ENCODE measurements at places on chromosomes 2 and 18.

DNA sequence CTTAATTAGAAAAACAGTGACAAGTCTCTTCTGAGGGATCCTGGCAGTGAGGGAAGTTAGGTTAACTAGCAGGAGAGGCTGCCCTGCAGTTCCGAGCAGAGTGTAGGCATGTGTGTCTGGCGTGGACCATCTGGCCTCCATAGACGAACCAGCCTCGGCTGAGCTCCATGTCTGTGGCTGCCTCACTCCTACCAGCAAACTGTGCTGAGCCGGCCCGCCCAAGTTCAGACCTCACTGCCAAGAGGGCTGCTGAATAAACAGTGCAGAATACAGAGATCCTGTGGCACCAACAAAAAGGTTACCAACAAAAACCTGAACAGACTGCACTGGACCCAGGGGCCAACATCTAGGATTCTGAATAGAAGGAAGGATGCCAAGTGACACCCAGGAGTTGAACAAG lies 27.3 kb downstream of the INO80C start:
- DNase-seq = no peak

- DNase-seq = no peak
These were observed 116.0 kb downstream of the EN1 start for GRCh38 chr2:118731413-118731812.

- no peak for DNase-seq
These were observed 94.4 kb downstream of the LYPD6B start for GRCh38 chr2:149132901-149133300.

DNA sequence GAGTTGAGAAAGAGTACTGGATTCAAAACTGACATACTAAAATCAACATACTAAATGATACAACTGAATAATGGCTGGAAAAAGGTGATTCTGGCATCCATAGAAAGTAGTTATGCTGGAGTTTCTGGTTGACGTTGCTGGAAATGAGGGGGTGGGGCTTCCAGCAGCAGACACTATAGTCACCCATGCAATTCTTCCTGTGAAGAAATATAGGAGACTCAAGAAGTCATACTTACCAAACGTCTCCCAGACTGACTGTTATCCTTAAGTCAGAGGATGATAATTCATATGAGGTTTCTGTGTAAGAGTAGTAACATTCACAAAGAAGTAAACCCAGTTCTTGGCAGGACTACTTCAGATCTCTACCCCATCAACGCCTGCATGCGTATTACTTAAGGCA lies 23.6 kb downstream of the DTNB start:
- no peak for DNase-seq

DNA sequence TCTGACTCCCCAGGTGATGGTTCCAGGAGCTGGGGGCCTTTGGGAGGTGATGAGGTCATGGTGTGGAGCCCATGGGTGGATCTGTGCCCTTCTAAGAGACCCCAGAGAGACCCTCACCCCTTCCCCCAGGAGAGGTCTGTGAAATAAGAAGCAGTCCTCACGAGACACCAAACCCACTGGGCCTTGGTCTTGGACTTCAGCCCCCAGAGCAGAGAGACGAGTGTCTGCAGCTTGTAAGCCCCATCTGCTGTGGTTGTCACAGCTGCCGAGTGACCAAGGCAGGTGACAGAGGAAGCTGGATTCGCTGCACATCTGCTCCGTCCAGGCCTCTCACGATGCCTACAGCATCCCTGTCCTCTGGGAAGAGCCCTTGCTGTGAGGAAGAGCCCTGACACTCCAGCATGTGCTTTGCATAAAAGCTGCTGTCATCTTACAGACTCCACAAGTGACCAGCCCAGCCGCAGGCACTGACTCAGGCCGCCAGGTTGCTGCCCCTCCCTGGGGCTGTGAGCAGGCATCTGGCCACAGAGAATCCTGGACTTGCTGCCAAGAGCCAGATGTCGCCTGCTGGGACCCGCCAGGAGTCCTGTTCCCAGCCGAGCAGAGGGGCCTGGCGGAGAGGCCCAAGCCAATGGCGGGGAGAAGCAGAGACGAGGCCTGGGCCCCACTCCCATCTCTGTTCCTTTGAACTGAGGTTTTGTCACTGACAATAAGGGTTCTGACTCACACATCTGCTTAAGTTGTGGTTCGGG lies 150.8 kb downstream of the PXDN start:
- DNase-seq = no peak

- DNase-seq = no peak
These were observed 710.4 kb upstream of the PIK3C3 start for GRCh38 chr18:41244591-41245037.

- DNase-seq = no peak
These were observed 154.5 kb downstream of the AGPS start for GRCh38 chr2:177547122-177547521.

DNA sequence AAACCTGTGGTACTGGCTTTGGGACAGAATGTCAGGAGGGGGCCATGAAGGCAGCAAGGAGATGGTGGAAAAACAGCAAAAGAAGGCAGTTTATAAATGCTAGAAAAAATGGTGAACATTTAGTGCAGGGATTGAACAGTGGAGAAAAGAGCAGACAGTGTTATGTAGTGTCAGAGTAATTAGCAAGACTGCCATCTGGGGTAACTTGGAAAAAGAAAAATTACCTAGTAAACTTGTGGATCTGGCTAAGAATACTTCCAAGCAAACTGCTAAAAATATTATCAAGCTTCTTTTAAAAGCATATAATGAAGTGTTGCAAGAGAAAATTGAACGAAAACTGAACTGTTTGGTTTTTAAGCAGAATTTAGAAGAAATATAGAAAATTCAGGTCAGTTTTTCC lies 267.8 kb downstream of the INSIG2 start:
- no peak for DNase-seq

DNA sequence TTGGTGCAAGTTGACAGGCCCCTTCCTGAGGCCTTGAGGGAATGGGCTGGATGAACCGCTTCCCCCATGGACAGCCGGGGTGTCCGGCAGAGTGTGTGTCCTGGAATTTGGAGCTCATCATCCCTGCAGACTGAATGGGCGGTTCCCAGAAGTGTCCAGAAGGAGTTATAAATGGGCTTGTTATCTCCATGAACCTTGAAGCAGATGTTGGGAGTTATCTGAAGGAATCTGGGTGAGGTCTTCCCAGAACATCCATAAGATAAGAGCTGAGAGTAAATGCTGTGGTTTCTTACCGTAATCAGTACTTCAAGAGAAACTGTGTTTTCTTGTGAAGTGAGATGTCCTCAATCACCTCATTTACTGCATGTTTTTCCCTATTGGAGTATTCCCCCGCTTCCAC lies 21.1 kb downstream of the PLB1 start:
- DNase-seq = no peak

DNA sequence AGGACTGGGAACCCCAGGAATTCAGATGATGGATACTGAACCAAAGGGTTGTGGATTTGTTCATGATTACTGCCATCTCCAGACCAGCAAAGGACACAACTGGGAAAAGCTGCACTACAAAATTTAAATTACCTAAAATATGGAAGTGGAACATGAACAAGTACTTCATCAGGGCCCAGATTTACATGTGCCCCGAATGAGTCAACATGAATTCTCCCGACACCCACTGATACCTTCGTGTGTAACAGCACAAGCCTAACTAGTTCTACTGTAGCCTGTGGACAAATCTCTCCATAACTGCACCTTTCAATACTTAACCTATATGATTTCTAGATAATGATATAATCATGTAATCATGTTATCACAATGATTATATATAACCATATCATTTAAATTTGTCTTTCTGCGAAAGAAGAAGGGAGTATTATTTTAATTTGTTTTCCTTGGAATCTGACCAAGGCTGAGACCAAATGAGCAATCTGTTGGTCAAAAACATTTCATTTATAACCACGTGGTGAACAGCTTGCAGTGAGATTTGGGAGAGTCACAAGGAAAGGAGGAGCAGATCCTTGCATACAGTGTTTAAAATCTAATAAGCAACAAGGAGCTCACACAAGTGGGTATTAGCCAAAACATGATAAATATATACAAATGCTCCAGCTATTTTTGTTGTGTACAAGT lies 70.5 kb downstream of the CACNB4 start:
- DNase-seq = no peak

- DNase-seq = no peak
These were observed 619 bp downstream of the GALM start for GRCh38 chr2:38666556-38666910.

GRCh38 chr18:26460449-26461091 lies 87.8 kb downstream of the KCTD1 start:
- no peak for DNase-seq

DNA sequence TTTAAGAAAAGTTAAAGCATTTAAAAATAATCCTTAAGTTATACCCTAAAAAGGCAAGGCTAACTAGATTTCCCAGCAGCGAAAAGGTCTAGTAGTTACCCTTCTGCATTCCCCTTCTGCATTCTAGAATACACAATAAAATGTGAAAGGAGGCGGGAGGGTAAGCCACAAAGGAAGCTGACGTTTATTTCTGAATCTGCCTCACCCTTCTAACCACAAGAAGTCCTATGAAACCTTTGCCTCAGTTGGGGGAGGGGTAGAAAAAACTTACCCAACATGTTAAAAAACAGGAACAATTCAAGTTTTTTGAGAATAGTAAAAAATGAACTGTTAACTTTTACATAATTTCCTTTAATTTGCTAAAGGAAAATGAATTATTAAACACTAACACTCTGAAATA lies 11.3 kb downstream of the STK17B start:
- peak; percentile 73 for DNase-seq

DNA sequence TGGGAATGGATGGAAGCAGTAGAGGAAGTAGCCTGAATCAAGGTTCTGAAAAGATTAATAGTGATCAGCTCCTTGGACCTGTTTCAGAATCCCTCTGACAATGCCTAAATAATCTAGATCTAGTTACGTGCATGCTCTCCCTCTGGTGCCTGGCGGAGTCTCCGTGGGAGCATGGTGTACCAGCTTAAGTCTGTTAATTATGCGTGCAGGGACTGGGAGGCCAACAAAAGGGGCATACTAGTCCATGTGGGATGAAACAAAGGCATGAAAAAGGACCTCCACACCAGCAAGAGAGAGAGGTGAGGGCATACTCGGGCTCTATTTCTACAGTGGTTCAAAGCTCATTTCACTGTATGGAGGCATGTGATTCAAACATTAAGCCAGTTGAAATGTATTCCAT lies 200.3 kb downstream of the DPP4 start:
- no peak for DNase-seq

- DNase-seq = no peak
These were observed 34.1 kb downstream of the ITGB1BP1 start for GRCh38 chr2:9388950-9389911.

DNA sequence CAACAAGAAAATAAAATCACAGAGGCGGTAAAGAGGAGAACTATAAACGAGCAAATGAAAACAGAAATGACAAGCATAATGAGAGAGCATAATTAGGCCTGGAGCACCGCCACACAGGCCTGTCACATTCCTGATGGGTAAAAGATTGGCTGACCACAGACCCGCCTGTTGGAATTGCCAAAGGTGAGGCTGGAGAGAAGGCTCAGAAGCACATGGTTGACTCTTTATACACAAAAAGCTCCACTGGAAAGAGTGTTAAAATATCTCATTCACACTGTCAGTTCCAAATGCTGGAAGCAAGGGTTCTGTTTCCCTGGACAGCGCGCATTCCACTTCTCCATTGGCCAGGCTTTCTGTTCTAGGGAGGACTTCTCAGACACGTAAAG lies 5.9 kb upstream of the LGALSL start:
- DNase-seq = no peak

GRCh38 chr2:21860907-21861306 lies 737.1 kb downstream of the TDRD15 start:
- no peak for DNase-seq

DNA sequence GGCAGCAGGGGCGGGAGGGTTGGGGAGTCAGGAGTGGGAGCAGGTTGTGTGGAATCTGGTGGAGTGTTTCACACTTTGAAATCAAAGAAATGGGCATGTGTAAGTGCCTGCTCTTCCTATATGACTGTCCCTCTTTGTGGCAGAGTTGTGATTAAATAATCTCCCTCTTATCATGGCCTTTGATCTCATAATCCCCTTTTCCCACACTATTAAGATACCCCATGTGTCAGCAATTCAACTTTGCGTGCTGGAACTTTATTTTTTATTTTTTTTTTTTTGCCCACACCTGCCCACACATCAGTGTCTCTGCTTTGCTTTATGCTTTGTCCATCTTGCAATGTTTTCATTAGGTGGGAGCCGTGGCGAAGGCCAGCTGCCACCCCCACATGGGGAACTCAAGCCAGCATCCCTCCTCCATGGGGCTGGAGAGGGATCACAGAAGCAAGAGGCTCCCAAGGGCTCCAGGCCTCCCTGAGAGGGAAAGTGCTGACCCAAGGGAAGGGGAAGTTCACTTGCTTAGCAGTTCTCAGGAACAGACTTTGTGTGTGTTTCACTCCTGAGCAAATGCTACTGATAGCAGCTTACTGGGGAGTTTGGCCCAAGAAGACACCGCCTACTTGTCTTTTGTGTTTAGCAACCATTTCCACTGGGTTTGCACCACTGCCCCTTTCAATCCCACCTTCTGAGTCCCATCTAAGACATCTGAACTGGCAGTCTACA lies 243.4 kb downstream of the BCL11A start:
- DNase-seq = no peak

GRCh38 chr2:10221976-10222870 lies 80.5 kb upstream of the HPCAL1 start:
- DNase-seq = no peak

- no peak for DNase-seq
These were observed 18.9 kb downstream of the TET3 start for GRCh38 chr2:74003494-74004211.

- no peak for DNase-seq
These were observed 974.3 kb upstream of the CELF4 start for GRCh38 chr18:38539856-38540255.

DNA sequence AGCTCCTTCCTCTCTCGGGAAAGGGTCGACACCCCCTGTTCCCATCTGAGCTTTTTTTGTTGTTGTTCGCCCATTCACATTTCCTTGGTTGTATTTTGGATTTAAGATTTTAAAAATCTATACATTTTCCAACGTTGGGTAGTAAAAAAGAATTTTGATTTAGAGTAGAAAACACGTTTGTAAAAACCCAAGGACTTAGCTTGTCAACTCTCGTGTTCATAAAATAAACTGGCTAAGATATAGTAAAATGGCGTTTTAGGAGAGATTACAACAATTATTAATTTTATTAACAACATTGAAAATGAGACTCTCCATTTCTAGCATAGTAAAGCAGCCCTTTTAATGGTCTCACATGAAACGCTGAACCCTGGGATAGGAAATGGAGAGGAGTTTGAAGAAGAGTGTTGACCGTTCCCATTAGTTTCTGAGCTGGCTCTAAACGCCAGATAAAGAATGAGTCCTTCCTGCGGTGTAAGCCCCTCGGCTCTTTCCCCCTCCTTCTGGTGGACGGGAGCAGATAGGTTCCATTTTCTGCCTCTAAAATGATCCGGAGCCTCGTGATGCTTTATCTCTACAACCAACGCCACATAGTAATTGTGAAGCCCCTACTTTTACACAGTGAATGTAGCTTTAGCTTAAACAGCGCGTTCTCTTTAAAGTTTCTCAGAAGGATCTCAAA lies 24.0 kb upstream of the ZNF516 start:
- no peak for DNase-seq

All from SW 1271 (cell line).